Tibial nerve (tissue), 4 donors: ENCODE measurements at places on chromosomes 6 and 20. TPM values are rescaled to one million over a fixed set of nuclear protein-coding genes. Genes with fewer than 3 reads are reported as not detected.

PAX1 gene
- total RNA-seq: not detected

C20orf204 gene
- 1.9 TPM for total RNA-seq

UBE2C gene
- not detected for total RNA-seq

SYNDIG1 gene
- total RNA-seq: 5.1 TPM

PCK1 gene
- total RNA-seq: 131 TPM

PFDN4 gene
- total RNA-seq: 103 TPM

FAM209B gene
- total RNA-seq: not detected

SF3B5 gene
- total RNA-seq: 110 TPM

HAO1 gene
- not detected for total RNA-seq

IPCEF1 gene
- 2.6 TPM for total RNA-seq

MOCS1 gene
- total RNA-seq: 67.1 TPM

CTAGE9 gene
- total RNA-seq: not detected

MUC22 gene
- total RNA-seq: not detected

C2 gene
- total RNA-seq: 17.4 TPM

TFAP2A gene
- total RNA-seq: not detected

PDE10A gene
- 6.6 TPM for total RNA-seq

HLA-DMB gene
- total RNA-seq: 85.0 TPM

RSPH9 gene
- 0.63 TPM for total RNA-seq

RAMACL gene
- 8.2 TPM for total RNA-seq

CAGE1 gene
- not detected for total RNA-seq

CST7 gene
- 6.1 TPM for total RNA-seq

TAPBP gene
- 89.2 TPM for total RNA-seq

TMEM244 gene
- total RNA-seq: not detected

CUTA gene
- 161 TPM for total RNA-seq
